ENCODE measurements at places on chromosomes 13 and 19.
A peak's percentile ranks its signal among the peaks of the same experiment; 100 is the strongest.

DNA sequence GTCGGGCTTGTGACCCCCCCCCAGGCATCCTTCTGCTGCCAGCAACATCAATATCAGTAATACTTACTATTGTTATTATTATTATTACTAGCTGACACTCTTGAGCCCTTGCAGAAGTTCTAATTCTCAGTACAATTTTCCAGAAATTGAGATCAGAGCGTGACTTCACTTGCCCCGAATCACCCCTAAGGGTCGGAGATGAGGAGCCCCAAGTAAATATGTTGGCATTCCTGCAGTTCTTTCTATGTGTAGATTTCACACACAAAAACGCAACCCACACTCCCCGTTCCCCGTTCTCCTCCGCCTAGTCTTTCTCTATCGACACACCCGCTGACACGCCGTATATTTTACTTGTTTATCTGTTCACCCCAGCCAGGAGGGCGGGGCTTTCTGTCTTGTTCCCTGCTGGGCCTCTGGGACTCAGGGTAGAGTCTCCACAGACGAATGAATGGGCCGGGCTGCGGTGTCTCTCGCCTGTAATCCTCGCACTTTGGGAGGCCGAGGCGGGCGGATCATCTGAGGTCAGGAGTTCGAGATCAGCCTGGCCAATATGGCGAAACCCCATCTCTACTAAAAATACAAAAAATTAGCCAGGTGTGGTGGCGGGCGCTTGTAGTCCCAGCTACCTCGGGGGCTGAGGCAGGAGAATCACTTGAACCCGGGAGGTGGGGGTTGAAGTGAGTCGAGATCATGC is 14.7 kb downstream of the TLE5 start:
- DNase-seq, result peak; percentile 58

- DNase-seq, result no peak
Observed at GRCh38 chr13:23447927-23448326, 14.4 kb upstream of the SACS start.

DNA sequence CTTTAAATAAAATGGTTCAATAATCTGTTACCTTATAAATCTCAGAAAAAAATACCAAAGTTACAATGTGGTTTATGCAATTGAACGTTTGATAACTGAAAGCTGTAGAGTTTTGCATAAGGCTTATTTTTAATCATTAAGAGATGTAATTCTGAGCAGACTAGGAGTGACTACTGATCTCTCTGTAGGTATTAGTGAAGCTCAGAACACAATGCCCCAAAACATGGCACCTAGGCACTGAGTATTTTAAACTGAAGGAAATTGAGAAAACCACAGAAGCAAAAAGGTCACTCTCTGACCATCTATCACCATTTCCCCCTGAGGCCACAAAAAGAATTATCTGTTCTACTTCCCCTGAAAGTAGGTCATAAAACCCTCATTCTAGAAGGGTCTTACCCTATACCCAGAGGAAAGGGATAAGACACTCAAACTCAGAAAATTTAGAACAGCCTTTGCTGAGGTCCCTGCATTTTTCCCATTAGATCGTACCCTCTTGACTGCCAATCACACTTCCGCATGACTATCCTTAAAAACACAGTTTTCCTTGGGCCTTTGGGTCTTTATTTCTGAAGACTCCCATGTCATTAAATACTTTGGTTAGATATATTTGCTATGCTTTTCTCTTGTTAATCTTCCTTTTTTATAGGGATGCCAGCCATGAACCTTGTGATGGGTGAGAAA is 158.1 kb downstream of the PCDH9 start:
- no peak for DNase-seq

DNA sequence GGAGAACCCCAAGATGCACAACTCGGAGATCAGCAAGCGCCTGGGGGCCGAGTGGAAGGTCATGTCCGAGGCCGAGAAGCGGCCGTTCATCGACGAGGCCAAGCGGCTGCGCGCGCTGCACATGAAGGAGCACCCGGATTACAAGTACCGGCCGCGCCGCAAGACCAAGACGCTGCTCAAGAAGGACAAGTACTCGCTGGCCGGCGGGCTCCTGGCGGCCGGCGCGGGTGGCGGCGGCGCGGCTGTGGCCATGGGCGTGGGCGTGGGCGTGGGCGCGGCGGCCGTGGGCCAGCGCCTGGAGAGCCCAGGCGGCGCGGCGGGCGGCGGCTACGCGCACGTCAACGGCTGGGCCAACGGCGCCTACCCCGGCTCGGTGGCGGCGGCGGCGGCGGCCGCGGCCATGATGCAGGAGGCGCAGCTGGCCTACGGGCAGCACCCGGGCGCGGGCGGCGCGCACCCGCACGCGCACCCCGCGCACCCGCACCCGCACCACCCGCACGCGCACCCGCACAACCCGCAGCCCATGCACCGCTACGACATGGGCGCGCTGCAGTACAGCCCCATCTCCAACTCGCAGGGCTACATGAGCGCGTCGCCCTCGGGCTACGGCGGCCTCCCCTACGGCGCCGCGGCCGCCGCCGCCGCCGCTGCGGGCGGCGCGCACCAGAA is 1.1 kb downstream of the SOX1 start:
- DNase-seq, result no peak

DNA sequence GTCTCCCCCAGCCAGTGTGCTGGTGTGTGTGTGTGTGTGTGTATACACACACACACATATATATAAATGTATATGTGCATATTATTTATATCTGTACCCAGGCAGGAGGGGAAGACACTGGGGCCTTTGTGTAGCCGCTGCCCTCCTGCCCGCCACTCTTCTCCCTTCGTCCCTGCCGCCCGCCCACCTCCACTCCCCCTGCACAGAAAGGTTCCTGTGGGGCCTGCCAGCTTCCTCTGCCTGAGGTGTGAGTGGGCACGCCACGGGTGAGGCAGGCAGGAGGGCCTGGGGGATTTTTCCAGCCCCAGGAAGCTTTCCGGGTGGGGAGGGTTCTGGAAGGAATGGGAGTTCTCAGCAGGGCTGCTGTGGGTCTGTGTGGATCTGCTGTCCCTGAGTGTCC is 6.9 kb downstream of the IRF2BP1 start:
- DNase-seq, result no peak

GRCh38 chr19:42563352-42564210 is 31.1 kb downstream of the CEACAM8 start:
- peak; percentile 28 for DNase-seq

DNA sequence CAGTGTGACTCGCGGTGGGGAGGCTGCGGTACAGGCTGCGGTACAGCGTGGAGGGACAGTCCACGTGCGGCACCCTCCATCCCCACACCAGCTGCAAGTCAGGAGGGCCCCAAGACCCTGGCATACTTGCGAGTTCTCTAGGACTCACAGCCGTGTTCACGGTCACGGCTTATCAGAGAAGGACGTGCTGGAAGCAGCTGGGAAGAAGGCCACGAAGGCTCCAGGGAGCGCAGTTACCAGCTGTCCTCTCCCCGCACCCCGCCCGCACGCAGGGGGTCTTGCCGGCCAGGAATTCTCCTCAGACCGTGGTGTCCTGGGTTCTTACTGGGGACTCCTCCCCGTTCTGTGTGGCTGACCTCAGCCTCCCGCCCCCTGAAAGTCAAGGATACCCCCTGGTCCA is 6.2 kb downstream of the ZNF444 start:
- DNase-seq, result no peak
